Thoracic aorta (tissue), 2 donors: ENCODE measurements at places on chromosomes 6 and 20.
A peak's percentile ranks its signal among the peaks of the same experiment; 100 is the strongest.

DNA sequence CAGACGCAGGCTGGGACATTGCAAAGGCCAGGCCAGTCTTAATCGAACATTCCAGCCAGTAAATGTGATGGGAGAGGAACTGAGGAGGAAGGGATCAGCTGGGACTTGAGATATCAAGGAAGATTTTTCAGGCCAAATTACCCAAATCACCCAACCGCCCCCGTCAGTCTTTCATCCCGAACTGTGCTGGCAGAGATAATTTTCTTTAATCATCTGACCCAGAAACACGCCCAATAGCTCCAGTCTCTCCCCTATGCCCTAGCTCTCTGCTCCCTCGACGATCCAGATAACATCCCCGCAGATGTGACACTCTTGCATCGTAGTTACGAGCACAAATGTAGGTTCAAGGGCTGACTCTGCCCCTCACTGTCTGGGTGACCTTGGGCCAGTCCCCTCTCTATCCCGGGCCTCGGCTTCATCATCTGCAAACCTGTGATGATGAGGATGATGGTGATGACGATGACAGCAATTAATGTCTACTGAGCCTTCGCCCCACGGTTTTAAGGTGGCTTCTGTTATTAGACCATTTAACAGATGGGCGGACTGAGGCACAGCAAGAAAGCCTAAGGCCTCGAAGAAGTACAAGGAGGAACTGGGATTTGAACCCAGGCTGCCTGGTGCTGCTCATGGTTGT lies 118.6 kb downstream of the PREX1 start:
- DNase-seq, result no peak
- no peaks in the 10 kb centered on the region for H3K27me3 ChIP-seq

DNA sequence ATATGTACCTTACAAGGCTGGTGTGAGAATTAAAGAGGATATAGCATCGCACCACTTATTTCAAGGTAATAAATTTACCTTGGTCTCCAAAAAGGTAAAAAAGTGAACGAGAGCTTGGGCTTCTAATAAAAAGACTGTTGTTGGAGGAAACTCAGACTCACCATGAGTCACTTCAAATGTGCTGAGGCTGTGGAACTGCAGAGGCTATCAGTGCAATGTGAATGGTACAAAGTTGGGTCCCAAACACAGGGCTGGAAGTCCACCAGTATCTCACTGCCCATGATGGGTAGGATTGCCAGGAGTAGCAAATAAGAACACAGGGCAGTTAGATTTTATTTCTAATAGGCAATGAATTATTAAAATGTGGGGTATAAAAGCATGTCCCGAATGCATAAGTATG lies 200.6 kb downstream of the MAFB start:
- no peaks in the 10 kb centered on the region for H3K27me3 ChIP-seq
- DNase-seq, result no peak
- no peak overlapping the region for H3K4me3 ChIP-seq
- no peak overlapping the region for H3K27ac ChIP-seq

DNA sequence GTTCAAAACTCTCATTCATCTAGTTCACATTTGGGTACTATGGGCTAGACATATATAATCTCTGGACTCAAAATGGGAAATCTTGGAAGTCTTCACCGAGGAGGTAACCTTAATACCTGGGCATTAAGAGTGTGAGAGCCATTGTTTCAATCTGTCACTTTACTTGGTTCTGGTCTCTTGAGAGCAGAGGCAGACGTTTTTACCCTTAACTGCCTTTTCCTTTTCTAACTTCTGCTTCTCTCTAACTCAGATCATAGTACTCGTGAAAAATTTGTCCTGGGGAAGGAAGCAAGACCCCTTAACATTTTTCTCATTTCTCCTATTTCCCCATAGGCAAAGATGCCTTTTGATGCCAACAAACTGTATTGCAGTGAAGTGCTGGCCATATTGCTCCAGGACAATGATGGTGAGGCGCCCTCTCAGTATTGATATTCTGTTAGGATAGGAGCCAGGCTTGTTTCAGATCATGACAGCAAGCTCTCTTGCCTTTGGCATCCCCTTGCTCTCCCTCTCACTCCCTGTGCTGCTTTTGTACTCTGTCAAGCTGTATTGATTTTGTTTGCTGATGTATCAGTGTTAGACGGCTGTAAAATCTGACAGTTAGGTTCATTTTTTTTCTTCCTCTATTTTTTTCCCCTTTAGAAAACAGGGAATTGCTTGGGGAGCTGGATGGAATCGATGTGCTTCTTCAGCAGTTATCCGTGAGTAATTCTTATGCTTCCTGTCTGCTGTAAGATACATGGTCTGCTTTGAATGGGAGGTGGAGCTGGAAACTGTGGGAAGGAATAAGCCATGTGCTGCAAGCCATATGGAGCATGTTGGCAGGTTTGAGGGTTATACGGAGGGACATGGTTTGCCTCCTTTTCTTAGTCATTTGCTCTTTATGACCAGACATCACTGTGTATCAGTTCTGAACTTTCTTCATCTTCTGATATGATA lies 83.5 kb downstream of the CTNNBL1 start:
- no peaks in the 10 kb centered on the region for H3K36me3 ChIP-seq
- no peak overlapping the region for H3K4me3 ChIP-seq

GRCh38 chr6:112522587-112522986 lies 175.5 kb downstream of the RFPL4B start:
- no peak overlapping the region for H3K4me3 ChIP-seq
- no peaks in the 10 kb centered on the region for H3K27me3 ChIP-seq
- no peaks in the 10 kb centered on the region for H3K36me3 ChIP-seq
- no peak for DNase-seq
- no peaks in the 10 kb centered on the region for H3K4me1 ChIP-seq

GRCh38 chr20:13430346-13431002 lies 208.3 kb downstream of the TASP1 start:
- peaks cover 7% of the 10 kb centered on the region for H3K36me3 ChIP-seq
- DNase-seq, result no peak

DNA sequence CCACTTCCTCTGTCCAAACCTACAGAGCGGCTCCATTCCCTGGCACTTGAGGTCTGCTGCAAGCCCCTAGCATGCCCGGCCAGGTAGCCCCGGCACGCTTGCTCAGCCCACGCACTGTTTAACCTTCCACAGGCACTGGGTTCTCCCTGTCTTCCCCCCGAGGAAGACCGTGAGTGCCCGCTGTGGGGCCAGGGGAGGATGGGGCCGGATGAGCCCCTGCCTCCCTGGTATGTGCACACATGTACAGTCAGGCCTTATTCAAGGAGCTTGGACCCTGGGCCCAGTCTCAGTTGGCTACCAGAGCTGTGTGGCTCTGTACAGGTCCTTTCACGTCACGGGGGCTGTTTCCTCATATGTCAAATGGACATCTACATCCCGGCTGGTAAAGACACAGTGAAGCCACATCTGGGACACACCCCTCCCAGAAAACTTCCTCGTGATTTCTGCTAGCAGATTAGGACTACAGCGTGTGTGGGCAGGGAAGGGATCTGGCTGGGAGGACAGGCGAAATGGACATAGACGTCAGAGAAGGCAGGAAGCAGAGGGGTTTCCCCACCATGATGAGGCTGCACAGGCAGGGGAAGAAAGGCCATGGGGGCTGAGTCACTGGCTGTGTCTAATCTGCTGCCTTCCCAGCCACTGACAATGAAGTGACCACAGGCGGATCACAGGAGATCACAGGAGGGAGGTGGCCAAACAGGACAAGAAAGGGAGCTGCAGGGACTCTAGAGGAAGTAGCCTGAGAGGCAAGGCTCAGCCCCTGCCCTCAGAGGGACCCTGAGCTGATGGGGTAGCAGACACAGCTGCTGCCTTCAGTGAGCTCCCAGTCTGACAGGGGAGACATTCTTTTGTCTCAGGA lies 62.9 kb downstream of the MRPL14 start:
- H3K27me3 ChIP-seq, result no peaks in the 10 kb centered on the region
- peak; percentile 43 for DNase-seq
- no peak overlapping the region for H3K4me3 ChIP-seq
- no peaks in the 10 kb centered on the region for H3K36me3 ChIP-seq
- no peak overlapping the region for H3K27ac ChIP-seq

DNA sequence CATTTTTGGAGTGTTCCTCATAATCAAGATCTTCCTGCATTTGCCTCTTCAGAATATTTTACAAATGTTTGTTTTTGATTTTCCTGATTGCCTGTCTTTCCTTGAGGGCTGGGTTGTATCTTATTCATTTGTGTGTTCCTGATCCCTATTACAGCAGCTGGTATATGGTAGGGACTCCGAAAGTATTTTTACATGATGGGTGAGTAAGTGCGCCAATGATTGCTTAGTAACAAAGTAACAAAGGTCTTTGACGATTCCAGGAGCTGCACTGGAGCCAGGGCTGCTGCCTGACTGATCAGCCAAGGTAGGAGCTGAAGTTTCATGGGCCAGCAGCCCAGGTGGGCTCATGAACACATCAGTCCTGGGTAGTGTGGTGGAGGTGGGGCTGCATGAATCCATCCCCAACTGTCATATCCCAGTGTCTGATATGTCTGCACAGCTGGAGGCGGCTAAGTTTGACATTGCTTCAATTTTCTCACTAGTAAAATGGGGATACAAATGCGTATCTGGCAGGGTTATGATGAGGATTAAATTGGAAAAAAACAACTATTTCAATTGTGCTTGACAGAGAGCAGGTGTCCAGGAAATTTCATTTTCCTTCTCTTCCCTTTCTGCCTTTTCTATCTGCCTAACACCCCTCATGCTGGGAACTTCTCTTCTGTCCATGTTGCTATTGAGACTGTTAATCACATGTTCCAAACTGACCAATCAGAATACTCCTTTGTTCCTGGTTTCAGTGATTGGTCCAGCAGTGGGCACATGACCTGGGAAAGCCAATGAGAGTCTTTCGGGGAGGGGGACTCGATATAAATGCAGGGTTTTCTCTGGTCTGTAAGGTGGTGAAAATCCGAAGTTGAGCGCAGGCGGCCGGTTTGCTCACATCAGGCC lies 90.7 kb downstream of the CDH26 start:
- H3K27me3 ChIP-seq, result no peaks in the 10 kb centered on the region
- no peaks in the 10 kb centered on the region for H3K36me3 ChIP-seq
- no peak for DNase-seq
- no peaks in the 10 kb centered on the region for H3K4me1 ChIP-seq

- H3K27ac ChIP-seq, result no peak overlapping the region
- no peaks in the 10 kb centered on the region for H3K27me3 ChIP-seq
- DNase-seq, result no peak
- no peaks in the 10 kb centered on the region for H3K36me3 ChIP-seq
- H3K4me3 ChIP-seq, result no peak overlapping the region
Measured at GRCh38 chr6:166772518-166772917, 145.5 kb upstream of the RPS6KA2 start.

DNA sequence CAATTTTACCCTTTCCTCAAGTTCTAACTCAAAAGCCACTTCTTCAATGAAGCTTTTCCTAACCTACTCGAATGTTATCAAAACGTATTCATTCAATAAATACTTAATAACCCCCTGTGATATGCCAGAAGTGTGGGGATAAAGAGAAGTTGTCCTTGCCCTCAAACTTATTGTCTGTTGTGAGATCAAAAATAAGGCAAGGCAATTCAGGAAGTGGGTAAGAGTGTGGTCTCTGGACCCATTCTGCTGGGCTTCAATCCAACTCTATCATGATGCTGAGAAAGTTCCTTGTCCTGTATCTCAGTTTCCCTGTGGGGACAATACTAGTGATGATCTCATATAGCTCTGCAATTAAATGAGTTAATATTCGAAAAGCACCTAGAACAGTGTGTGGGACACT lies 92.8 kb downstream of the PRDM1 start:
- H3K4me1 ChIP-seq, result no peaks in the 10 kb centered on the region
- no peaks in the 10 kb centered on the region for H3K36me3 ChIP-seq
- H3K27me3 ChIP-seq, result no peaks in the 10 kb centered on the region

- H3K36me3 ChIP-seq, result no peaks in the 10 kb centered on the region
- H3K4me1 ChIP-seq, result no peaks in the 10 kb centered on the region
- H3K27me3 ChIP-seq, result no peaks in the 10 kb centered on the region
Measured at GRCh38 chr6:5150551-5151075, 65.5 kb downstream of the PPP1R3G start.

DNA sequence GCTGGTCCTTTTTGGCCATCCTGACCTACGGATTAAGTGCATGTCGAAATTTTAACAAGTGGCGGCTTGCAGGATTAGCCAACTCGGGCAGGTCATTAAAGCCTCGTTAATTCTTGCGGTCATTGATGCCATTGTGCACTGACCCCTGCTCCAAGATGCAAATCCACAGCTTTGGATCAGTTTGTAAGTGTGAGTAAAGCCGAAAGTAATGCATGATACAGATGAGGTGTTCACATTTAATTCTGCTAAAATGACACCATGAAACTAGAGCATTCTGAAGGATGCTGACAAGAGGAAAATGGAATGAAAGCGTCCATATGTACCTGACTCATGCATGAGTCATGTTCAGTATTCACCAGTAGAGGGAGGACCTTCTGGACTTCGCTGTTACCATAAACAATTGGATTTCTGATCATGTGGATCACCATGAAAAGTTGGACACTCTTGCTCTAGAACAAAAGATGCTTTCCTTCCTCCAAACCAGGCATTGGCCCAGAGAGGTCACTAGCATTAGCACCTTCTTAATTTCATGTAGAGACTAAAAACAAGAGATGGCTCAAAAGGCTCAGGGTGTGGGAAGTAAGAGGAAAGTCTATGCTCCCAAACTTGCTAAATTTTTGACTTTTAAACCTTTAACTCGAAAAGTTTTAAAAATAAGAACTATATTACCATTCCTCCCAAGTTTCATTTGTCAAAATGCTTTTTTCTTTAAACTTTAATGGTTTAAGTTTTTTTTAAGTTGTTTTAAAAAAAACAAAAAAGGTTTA lies 48.0 kb downstream of the MUC22 start:
- no peaks in the 10 kb centered on the region for H3K4me1 ChIP-seq
- no peak overlapping the region for H3K4me3 ChIP-seq
- no peak for DNase-seq
- no peak overlapping the region for H3K27ac ChIP-seq

DNA sequence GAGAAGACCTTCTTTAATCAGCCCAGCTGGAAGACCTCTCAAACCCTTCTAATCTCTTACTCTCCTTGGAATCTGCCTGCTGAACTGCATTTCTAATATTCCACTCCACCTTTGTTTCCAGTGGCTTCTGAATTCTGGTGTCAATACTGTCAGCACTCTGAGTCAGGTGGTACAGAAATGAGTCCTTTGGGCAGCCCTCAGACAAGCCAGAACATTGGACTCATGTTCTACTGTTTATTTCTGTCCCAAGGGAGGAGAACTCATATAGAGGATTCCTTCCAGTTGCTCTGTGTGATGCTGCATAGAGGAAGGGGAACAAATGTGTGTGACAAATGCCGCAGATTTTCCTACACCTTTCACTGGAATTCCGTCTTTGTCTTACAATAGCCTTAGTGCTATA lies 114.8 kb downstream of the PHF3 start:
- no peaks in the 10 kb centered on the region for H3K4me1 ChIP-seq
- H3K4me3 ChIP-seq, result no peak overlapping the region
- H3K27ac ChIP-seq, result no peak overlapping the region
- H3K27me3 ChIP-seq, result no peaks in the 10 kb centered on the region
- H3K36me3 ChIP-seq, result no peaks in the 10 kb centered on the region
